GM04503 (cell line): ENCODE measurements at places on chromosomes 13 and 19.

DNA sequence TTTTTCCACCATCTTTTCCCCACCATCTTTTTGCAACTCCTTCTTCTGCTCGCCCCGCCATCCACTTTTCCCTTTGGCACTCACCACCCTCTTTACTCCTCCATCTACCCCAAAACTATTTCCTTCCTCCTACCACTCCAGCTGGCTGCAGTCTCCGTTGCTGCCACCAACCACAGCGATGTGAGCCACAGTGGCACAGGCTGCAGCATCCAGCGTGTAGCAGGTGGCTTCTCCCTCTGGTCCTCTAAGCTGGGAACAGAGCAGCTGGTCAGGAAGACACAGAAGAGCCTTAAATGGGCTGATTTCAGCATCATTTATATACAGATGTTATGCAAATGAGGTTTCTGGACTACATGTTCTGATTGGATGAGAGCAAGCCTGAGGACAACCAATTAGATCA, 144.5 kb downstream of the TNFRSF19 start:
- no peak for DNase-seq

DNA sequence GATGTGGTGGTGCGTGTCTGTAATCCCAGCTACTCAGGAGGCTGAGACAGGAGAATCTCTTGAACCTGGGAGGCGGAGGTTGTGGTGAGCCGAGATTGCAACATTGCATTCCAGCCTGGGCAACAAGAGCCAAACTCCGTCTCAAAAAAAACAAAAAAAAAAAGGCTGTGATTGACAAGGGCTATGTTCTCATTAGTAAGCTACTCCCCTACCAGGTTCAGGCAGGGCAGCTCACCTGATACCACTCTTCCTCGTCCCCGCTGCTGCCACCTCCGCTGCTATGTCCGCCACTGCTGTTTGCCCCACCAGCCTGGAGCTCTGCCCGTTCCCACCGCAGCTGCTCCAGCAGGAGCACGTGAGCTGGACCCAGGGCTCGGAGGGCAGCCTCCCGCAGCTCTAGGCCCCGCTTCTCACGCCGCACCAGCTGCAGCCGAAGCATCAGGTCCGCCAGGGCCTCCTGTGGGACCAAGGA, 9.4 kb downstream of the USHBP1 start:
- no peak for DNase-seq

GRCh38 chr13:97352815-97353214, 81.2 kb upstream of the RAP2A start:
- DNase-seq: no peak

GRCh38 chr19:40418040-40418439, 4.9 kb upstream of the PRX start:
- no peak for DNase-seq

DNA sequence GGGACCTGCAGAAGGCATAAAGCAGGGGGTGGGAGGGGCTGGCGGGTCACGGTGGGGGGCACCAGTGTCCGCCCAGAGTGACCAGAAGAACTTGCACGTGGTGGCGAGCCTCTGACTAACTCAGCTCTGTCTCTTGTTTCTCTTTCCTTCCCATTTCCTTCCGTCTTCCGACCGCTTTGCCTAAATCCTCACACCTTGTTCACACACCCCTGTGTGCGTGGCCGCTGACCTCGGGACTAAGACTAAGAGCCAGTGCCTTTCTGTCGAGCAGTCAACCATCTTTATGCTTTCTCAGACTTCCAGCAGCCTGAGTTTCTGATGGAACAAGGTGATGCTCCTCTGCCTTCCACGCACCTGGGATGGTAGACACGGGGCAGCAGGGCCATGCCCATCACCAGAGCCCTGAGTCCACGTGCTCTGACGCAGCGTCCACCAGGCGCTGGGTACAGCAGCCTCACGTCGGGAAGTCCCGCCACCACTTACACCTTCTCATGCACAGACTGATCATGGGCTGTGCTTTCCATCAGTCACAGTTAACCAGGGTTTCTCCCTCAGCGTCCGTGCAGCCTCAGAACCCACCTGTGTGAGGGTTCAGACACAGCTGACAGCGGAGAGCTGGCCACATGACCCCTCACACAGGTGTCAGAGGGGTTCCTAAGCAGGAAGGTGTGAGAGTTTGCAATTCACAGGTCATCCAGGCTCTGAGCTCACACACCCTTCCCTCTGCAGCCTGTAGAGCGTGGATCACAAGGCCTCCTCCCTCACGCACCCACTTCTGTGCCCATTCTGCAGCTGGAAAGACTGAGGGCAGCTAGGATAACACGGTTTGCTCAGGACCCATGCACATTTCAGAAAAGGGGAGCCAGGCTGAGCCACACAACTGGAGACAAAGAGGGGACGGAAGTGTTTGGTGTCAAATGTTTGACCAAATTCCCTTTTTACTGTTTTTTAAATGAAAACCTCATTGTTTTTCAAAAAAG, 90.7 kb upstream of the MCF2L start:
- no peak for DNase-seq

DNA sequence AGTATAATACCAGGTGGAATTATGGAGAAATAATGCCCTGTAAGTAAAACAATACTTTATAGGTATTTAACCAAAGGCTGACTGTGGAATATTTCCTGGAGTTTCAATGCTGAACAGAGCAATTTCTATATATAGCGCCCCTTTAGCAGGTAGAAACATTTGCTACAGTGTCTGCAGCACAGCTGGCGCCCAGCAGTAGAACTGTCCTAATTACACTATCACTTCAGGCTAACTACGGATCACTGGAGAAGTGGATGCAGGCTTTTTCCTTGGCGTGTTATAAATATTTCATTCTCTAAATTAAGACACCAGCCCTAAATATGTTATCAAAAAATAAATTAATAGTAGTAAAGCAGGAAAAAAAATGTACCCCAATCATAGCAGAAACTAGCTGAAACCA, 3.1 kb downstream of the SHISA2 start:
- no peak for DNase-seq

DNA sequence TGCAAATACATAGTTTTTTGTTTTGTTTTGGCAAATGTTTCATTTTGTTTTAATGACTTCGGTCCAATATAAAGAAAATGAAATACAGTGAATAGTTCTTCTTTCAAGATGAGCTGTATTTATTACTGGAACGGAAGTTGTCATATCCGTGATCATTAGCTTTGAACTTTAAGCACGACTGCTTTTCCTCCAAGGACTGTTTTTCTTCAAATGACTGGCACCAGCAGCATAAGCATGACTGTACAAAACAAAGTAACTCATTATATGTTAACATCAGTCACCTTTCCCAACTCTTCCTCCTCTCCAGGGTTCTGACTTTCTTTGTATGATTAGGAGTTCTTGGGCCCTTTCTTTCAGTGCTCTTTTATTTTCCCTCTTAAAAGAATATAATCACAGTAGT, 20.5 kb downstream of the EDNRB start:
- DNase-seq: no peak

- no peak for DNase-seq
Measured at GRCh38 chr13:89856512-89856911, 1491.0 kb upstream of the MIR17HG start.

- no peak for DNase-seq
Measured at GRCh38 chr13:44273991-44274770, 99.4 kb upstream of the SERP2 start.

DNA sequence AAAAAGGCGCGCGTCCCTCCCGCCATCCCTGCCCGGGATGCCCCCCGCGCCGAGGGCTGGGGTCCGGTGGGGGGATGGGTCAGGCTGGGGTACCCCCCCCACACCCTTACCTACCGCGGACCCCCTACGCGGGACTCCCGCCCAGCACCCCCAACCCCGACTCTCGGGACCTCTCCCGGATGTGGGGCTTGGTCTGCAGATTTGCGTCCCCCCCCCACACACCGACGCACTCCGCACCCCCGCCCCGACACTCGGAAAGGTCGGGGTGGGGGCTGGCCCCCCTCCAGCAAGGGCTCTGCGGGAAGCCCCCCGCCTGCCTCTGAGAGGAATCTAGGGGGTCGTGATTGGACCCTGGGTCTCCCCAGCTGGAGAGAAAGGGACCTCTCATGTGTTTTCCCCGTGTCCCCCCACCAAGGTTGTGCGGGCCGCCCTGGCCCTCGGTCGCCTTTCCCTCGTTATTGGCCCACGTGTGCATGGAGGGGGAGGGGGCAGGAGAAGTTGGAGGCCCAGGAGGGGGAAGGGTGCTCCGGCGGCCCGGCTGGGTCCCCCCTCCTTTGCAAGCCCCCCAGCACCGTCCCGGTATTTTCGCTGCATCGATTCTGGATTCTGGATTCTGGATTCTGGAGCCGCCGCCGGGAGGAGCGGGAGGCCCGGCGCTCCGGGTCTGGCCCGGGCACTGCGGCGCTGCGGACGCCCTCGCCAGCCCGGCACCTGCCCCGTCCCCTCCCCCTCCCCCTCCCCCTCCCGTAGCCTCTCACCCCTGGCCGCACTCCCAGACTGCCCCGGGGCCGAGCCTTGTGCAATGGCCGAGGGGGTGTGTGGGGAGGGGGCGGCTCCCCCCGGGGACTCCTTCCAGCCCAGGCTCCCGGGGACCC, 607 bp downstream of the NFIC start:
- DNase-seq: no peak

GRCh38 chr19:49691243-49692146, 579 bp downstream of the CPT1C start:
- DNase-seq: no peak

- no peak for DNase-seq
Measured at GRCh38 chr13:32661685-32662084, 75.4 kb downstream of the PDS5B start.

GRCh38 chr19:19403373-19403901, 2.0 kb upstream of the GATAD2A start:
- no peak for DNase-seq

- DNase-seq: no peak
Measured at GRCh38 chr19:1491849-1492170, 829 bp downstream of the REEP6 start.

DNA sequence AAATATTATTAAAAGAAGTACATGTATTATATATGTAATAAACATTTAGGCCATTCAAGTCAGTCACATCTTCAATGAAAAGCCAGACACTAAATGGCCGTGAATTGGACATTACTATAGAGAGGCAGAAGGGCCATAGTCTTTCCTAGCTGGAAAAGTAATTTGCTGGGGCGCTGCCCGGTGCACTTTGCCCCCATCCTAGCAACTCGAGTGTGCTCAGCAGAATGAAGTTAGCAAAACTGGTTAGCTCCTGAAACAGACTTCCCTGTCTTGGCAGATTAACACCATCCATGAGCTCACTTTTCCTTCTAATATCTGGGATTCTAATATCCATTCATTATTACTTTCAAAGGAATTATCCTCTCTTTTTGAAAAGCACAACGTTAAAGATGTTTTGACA, 2.8 kb upstream of the SPRYD7 start:
- no peak for DNase-seq

GRCh38 chr19:45358213-45358792, 12.1 kb downstream of the ERCC2 start:
- DNase-seq: no peak

DNA sequence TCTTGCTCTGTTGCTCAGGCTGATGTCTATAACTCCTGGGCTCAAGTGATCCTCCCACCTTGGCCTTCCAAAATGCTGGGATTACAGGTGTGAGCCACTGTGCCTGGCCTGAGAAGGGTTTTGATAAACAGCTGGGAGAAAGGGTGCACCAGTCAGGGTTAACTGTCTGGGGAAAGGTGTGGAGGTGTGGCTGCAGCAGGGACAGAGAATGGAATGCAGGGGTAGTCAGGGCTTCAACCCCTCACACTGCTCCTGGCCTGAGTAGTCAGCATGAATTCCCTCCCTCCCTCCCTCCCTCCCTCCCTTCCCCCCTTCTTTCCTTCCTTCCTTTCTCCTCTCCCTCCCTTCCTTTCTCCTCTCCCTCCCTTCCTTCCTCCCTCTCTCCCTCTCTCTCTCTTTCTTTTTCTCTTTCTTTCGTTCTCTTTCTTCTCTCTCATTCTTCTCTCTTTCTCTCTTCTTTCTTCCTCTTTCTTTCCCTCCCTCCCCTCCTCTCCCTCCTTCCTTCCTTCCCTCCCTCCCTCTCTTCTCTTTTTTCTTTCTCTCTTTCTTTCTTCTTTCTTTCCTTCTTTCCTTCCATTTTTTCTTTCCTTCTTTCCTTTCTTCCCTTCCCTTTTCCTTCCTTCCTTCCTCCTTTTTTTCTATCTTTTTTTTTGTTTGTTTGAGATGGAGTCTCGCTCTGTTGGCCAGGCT, 16.0 kb downstream of the MYO1F start:
- DNase-seq: no peak

DNA sequence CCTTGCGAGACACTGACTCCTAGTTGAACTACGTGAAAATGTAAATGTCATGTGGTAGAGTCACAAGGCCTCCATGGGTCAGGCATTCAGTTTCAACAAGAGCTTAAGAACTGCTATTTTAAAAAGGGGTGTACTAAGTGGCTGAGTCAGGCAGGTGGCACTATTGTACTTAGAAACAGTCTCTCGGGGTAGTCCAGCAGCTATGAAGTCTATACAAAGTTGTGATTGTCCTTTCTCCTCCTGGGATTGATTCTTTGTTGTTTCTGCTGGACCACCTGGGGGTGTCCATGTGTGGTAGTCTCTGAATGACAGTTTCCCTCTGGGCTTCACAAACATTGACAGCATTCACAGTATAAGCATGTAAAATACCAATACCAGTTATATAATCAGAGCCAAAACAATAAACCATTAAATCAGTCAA, 33.0 kb downstream of the UGGT2 start:
- peak; percentile 20 for DNase-seq

DNA sequence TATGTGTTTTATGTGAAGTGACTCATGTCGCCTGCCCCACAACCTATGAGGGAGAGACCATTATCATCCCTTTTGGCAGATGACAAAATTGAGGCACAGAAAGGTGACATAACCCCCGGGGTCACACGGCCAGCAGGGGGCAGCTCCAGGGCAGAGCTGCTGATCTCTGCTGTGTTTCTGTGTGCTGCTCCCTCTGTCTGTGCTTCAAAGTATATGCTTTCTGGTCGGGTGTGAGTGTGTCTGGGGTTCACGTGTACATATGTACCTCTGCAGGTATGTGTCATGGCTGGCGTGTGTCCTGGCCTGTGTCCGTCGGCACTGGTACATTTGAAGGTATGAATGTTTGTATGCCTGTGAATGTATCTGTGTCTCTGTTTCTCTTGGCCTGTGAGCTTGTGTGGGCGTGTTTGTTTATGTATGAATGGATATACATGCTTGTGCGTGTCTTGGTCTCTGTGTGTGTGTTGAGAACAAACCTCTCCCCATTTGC, 7.1 kb downstream of the LIPE start:
- DNase-seq: no peak

DNA sequence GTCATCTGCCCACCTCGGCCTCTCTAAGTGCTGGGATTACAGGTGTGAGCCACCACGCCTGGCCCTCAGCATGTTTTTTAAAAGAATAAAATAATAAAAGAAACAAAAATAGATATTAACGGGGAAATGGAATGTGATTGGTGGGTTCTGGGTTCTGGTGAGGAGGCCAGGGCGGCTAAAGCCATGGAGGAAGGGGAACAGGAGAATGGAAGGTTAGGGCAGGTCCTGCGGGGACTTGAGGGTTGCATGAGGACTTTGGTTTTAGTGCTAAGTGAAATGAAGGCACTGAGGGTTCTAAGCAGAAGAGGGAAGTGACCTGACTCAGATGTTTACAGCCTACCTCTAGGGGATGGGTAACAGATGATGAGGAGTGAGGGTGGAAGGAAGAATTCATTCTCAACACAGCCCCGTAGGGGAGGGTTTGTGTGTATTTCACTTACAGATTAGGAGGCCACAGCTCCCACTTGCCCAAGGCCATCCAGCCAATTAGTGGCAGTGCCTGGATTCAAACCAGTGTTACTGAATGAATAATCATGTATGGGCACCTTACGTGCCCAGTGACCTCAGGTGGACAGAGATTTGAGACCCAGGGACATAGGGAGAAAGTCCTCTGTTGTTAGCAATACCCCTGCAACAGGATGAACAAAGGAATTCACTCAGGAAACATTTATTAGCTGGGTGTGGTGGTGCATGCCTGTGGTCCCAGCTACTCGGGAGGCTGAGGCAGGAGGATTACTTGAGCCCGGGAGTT, 6.7 kb upstream of the MRPL4 start:
- no peak for DNase-seq
